ENCODE measurements at places on chromosomes 3 and 15. TPM values are rescaled to one million over a fixed set of nuclear protein-coding genes. Genes with fewer than 3 reads are reported as not detected.

DNA sequence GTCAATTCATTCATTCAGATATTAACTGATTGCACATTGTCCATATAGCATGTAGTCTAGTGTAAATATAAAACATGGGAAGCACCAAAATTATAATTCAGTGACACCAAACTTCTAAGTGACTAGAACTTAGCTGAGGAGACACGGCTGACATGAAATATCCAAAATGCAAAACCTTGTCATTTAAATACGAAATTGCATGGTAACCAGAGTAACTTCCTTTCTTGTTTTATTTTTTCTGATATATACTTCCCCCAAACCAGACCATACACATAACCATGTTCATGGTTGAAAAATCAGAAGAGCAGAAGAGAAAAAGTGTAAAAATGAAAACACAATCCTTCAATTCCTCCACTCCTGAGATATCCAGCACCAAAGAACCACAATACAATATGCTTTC is 38.0 kb downstream of the CBLB start:
- no peak for DNase-seq
- no peaks in the 10 kb centered on the region for H3K36me3 ChIP-seq
- H3K27ac ChIP-seq: no peak overlapping the region
- H3K27me3 ChIP-seq: no peaks in the 10 kb centered on the region
- H3K4me1 ChIP-seq: no peaks in the 10 kb centered on the region

The CAPN3 gene
- total RNA-seq: 0.37 TPM

GRCh38 chr3:174110761-174111160 is 713.2 kb downstream of the NLGN1 start:
- no peak for DNase-seq
- H3K4me3 ChIP-seq: no peak overlapping the region
- no peaks in the 10 kb centered on the region for H3K4me1 ChIP-seq
- H3K36me3 ChIP-seq: no peaks in the 10 kb centered on the region
- H3K27ac ChIP-seq: no peak overlapping the region
- H3K27me3 ChIP-seq: no peaks in the 10 kb centered on the region

- no peaks in the 10 kb centered on the region for H3K27me3 ChIP-seq
- H3K36me3 ChIP-seq: no peaks in the 10 kb centered on the region
- H3K4me3 ChIP-seq: no peak overlapping the region
- no peak for DNase-seq
- H3K27ac ChIP-seq: no peak overlapping the region
These were observed 23.8 kb upstream of the TRAK1 start for GRCh38 chr3:42067326-42067725.

DNA sequence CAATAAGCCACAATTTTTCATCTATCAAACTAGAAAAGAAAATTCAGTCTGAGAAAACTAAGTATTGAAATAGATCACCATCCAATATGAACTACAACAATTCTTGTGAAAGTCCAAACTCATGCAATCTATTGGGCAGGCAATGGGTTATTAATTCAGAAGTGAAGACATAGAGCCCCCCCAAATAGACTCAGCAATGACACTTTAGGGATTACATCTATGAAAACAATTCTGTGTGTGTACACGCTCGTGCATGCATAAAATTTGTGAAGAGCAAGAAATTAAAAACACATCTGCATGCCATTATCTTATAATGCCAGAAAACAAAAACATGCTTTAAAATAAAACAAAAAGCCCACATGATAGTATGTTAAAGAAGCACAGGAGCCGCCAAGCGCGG is 151.3 kb downstream of the NR1I2 start:
- no peak overlapping the region for H3K4me3 ChIP-seq
- no peak for DNase-seq
- no peak overlapping the region for H3K27ac ChIP-seq

DNA sequence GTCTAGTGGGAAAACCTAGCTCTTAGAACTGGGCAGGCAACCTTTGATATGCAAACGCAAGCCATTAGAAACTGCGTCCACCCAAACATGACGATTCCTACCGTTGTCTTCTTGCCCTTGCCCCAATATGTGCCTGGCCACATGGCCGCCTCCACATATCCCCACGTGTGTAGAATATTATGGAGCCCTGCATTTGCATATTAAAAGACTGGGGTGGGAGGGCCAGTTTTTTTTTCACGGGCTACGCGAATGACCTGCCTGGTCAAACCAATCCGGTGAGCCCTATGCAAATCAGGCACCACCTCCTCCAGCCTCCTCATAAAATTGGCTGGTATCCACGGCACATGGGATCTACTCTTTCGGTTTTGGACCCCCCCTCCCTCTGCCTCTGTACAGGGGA is 381.0 kb upstream of the RGMA start:
- peaks cover 32% of the 10 kb centered on the region for H3K4me1 ChIP-seq
- no peaks in the 10 kb centered on the region for H3K27me3 ChIP-seq
- DNase-seq: no peak
- H3K4me3 ChIP-seq: no peak overlapping the region
